ENCODE measurements at places on chromosomes 11 and 22.

DNA sequence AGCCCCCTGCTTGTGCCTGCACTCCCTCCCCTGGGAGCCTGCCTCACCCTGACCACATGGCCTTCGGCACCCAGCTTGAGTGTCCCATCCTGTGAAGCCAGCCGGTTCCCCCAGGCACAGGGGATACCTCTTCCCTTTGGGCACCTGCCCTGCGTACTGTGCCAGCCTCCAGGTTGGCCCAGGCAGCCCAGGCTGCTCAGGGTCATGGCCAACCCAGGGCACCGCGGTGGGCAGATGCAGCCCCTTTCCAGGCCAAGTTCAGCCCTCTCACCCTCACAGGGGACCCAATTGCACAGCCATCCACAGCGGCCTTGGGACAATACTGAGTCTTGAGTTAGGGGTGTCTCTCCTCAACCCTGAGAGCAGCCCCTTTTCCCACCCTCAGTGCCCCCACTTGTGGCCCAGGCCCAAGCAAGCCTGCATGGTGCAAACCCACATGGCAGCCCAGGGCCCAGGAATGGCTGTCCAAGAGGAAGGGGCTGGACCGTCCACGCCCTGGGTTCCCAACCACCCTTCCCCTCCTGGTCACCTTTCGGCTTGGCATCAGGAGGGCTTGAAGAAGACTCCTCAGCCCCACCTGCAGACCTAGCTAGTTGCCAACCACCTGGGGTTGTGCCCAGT, 87.7 kb downstream of the CDKN1C start:
- no peak for DNase-seq

- DNase-seq = no peak
Measured at GRCh38 chr22:36548606-36549005, 19.6 kb upstream of the EIF3D start.

GRCh38 chr11:3723014-3723708, 52.0 kb upstream of the CHRNA10 start:
- peak; percentile 49 for DNase-seq

DNA sequence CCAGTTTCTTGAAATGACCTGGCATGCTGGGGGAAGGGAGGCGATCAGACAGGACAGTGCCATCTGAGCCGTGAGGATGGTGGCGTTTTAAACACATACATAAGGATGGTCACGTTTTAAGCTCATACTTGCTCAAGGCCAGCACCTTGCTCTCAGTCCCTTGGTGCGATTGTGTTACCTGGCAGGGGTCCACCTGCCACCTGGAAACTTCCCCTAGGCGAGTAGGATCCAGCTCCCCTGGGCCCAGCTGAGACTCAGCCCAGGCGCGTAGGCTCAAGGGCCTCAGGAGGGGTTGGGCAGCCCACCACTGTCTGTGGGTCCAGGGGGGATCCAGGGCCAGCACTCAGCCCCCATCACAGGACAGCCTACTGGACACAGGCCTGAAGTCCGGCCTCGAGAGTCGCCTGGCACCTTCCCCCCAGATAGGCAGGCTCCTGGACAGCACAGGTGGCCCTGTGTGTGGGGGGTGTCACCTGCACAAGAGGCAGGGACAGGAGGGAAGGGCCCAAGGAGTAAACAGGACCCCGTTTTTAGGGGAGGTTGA, 185.8 kb downstream of the BRD1 start:
- no peak for DNase-seq

DNA sequence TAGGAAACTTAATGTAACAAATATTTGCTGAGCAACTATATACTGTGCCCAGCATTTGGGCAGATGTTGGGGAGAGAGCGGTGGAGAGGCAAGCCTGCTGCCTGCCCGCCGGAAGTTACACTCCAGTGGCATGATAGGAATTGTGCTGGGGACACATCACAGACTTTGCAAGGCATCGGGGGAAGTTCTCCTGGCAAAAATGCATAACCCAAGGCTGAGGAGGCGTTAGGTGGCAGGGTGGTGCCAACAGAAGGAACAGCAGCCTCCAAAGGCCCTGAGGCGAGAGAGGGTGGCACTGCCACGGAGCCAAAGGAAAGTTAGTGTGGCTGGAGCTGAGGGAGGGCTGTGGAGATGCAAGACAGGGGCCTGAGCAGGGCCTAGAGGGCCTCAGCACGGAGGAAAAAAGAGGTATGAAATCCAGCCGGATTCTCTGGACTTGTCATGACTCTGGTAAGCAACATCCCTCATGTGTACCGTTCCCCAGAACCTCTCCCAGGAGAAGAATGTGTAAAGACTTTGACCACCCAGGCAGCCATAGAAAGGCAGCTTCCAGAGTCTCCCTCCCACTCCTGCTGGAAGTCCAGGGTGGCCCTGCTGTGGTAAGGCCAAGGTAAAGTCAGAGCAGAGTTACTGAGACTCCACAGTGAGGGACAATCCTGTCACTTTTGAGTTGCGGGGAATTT, 76.1 kb upstream of the RAB1B start:
- DNase-seq = no peak

- no peak for DNase-seq
Measured at GRCh38 chr22:49400136-49400940, 427.3 kb downstream of the BRD1 start.

DNA sequence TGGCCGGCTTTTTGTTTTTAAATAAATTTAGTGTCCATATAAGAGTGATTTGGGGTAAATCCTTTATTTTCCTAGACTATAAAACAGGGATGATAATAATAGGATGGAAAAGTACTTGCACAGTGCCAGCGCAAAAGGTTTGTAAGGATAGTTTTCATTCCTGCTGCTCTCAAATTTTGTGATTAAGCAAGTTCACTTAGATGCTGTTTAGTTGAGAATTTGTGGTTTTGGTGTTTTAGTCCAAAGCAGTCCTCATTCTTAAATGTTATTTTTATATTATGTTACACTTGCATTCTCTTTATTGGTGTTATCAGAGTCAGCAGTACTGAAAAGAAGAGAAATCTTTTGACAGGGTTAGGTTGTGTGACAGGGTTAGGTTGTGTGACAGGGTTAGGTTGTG, 47.9 kb downstream of the PPP6R3 start:
- DNase-seq = no peak

- no peak for DNase-seq
Measured at GRCh38 chr11:76786016-76786415, 2.9 kb downstream of the TSKU start.

DNA sequence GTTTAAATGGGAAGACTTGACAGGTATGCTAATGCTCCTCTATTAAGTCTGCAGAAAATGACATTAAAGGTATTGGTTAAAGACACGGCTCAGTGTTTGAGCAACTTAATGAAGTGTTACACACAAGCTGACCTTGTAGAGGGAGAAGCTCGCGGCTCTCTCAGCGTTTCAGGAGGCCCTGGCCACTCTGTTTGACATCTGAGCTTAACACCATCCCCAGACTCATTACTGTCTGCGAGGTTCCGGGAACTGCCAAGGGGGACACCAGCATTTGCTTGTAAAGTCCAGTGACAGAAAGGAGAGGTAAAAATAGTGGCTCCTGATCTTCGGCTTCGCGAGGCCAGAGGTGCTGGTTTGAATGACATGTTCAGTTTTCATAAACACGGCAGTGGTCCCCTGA, 540.7 kb upstream of the CADM1 start:
- DNase-seq = no peak

GRCh38 chr11:34148504-34149165, 43.2 kb downstream of the NAT10 start:
- no peak for DNase-seq

GRCh38 chr11:17547051-17547577, at the start of gene OTOG:
OTOG (plus strand) TSS chr11:17547259; CDS start chr11:17547373, 114 bp downstream.
- DNase-seq = no peak

GRCh38 chr22:20009582-20010306, 6.9 kb downstream of the ARVCF start:
- DNase-seq = peak; percentile 17

Data from erythroblast (primary cell).